Left renal cortex interstitium (tissue), 4 donors: ENCODE measurements at places on chromosomes 5 and 9.

DNA sequence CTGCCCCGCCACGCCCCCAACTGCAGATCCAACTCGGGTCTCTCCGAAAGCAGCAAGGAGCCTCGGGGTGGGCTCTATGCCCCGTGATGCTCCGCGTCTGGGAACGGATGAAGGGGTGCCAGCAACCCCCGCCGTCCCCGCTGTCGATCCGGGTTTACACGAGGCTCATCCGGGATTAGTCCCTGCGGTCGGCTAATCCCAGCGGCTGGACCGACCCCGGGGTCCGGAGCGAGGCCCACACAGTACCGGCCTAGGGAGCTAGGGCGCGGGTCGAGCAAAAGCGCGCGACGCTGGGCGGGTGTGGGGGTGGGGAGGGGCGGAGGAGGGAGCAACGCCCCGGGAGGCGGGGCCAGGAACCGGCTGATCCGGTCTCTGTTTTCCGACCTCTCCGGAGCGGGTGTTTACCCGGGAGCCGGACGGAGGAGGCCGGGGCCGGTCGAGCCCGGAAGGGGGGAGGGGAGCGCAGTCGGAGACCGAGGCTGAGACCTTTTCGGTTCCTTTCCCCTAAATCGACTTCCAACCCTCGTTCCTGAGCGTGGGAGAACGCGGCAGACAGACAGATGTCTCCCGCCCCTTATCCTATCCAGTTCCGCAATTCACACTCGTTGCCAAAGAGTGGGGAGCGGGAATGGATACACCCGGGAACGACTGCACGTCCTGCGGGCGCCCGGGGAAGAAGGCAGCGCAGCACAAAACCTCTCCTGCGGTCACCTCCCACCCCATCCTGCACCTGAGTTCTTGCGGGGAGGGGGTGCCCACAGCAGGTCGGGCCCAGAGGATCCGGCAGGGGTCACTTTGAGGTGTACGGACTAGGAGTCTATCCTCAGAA is 28.6 kb downstream of the PCDH1 start:
- DNase-seq = peak; percentile 75

DNA sequence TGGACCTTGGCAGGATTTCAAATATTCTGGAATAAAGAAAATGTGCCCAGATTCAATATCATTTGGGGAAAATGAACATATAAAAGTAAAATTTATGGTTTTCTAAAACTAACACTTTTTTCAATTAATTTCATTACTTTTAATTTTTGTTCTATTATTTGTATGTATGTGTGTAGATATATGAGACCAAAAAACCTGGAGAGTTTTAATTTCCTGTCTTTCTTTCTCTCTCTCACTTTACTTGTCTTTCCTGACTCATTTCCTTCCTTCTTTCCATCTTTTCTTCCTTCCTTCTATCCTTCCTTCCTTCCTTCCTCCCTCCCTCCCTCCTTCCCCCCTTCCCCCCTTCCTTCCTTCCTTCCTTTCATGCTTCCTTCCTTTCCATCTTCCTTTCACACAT is 137.0 kb downstream of the NPR3 start:
- DNase-seq = no peak

DNA sequence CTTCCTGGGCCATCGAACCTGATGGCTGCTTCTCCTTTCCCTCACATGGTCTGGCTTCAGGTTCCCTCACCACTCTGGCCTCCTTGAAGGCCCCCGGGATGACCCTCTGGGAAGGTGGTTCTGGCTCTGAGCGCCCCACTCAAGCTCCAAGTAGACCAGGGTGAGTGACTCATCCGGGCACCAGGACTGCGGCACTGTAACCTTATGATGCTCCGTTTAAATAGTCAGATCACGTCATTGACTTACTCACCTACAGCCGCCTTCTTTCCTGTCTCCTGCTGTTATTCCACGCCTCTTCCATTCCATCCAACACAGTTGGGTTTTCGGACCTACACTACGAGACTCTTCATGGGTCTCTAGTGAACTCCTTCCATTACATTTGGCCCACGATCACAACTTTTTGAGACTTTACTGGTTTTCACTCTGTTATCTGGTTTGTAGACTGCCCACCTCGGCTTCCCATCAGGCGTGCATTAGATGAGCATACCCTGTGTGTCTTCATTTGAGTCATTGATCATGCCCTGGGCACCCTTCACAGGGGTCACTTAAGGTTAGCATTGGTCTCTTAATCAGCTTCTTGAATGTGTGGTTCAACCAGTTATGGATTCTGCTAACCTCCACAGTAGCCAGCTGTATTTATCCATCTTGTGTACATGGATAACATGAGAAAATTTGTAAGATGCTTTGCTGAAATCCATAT is 138.8 kb upstream of the LMX1B start:
- DNase-seq = no peak

GRCh38 chr5:73615085-73615484 is 10.9 kb upstream of the ARHGEF28 start:
- DNase-seq = no peak

DNA sequence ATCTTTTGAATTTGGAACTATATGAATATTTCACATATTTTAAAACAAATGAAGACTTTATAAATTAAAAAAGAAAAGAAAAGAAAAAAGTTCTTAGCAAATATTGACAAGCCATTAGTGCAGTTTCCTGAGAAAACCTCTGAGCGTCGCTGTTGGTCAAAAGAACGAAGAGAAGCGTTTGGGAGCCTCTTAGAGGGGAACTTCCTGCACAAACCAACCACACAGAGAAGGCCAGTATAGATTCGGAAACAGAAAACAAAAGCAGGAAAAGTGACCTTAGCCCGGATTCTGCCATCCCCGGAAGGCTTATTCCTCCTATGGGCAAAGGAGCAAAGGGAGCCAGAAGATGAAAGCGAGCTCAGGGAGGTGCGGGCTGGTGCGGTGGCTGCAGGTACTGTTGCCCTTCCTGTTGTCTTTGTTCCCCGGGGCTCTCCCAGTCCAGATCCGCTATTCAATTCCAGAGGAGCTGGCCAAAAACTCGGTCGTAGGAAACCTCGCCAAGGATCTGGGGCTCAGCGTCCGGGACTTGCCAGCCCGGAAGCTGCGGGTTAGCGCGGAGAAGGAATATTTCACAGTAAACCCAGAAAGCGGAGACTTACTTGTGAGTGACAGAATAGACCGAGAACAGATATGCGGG is at the start of gene PCDHGB2:
TSS of gene PCDHGB2 (plus strand) at position 205 of the 637 bp plus-strand sequence. CDS start at position 347, 142 bp downstream.
- DNase-seq = no peak

GRCh38 chr5:57937025-57937424 is 454.4 kb upstream of the ACTBL2 start:
- DNase-seq = no peak

- no peak for DNase-seq
Measured at GRCh38 chr9:137672907-137673791, 54.3 kb downstream of the EHMT1 start.

DNA sequence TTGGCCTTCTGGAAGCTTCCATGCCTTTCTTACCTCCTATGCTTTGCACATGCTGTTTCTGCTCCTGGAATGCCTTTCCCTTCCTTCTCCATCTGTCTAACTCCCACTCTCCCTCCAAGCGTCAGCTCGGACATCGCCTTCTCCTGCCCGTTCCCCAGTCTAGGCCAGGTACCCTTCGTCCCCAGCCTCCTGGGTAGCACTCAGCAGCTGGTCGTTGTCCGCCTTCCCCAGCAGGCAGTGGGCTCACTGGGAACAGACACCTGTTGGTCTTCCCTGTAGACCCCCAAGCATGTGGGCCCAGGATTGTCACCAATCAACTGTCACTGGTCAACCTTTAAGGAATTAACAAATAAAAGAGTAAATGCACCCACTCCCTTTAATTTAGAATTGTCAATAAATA is 202.2 kb downstream of the RGS3 start:
- DNase-seq = no peak

GRCh38 chr5:90930756-90931431 is 372.3 kb downstream of the ADGRV1 start:
- DNase-seq = no peak

- DNase-seq = no peak
Measured at GRCh38 chr5:1702318-1702717, 97.3 kb downstream of the MRPL36 start.

- no peak for DNase-seq
Measured at GRCh38 chr5:7902201-7902600, 33.3 kb downstream of the MTRR start.

DNA sequence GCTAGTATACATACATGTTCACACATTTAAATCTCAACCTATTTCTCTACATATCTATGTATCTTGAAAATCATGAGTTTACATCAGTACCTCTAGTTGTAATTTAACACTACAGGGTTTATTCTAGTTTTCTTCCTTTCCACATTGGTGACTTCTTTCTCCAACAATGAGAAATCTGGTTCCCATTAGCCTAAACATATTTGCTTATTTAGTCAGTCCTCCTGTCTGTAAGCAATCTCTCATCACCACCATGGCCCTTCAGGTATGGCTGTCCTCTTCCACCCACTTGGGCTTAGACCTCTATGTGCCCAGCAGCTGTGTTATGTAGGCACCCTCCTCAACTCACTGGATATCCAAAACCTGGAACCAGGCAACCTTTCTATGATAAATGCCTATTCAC is 8.0 kb upstream of the SPATA31D1 start:
- no peak for DNase-seq

DNA sequence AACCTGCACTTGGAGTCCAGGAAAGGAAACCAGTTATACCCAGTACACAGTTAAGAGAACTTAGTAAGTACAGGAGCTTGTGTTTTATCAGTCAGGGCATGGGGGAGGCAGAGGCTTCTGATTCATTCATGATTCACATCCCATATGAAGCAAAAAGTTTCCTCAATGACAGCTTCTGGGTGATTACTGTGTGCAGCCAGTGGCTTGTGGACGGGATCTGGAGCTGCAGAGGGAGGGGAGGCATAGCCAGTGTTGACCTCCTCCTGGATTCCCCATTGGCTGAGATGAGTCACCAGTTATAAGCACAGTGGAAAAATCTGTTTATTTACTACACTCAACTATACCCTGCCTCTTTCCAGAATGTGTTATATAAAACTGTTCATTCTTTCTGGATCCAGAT is 17.7 kb downstream of the IL31RA start:
- no peak for DNase-seq

- no peak for DNase-seq
Measured at GRCh38 chr5:97591781-97592180, 408.7 kb upstream of the RIOK2 start.

GRCh38 chr5:175378444-175379028 is 65.4 kb downstream of the DRD1 start:
- peak; percentile 32 for DNase-seq

DNA sequence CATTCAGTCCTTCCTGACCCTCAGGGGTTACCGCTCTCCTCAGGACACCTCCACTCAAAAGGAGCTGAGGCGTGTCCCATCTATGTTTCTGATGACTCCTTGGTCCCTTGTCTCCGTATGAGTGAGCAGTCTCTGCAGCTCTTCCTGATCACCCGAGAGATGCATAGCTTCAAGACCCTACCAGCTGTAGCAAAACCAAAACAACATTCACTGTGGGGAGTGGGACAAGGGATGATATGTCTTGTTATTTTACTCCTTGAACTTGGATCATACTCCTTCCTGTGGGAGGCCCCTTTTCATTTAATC is 14.4 kb downstream of the GLDC start:
- DNase-seq = no peak

- no peak for DNase-seq
Measured at GRCh38 chr5:30100148-30100713, 1093.3 kb upstream of the CDH6 start.

GRCh38 chr5:158375531-158375930 is 516.6 kb upstream of the CLINT1 start:
- DNase-seq = no peak

- no peak for DNase-seq
Measured at GRCh38 chr5:128241051-128241695, 157.6 kb downstream of the SLC12A2 start.

DNA sequence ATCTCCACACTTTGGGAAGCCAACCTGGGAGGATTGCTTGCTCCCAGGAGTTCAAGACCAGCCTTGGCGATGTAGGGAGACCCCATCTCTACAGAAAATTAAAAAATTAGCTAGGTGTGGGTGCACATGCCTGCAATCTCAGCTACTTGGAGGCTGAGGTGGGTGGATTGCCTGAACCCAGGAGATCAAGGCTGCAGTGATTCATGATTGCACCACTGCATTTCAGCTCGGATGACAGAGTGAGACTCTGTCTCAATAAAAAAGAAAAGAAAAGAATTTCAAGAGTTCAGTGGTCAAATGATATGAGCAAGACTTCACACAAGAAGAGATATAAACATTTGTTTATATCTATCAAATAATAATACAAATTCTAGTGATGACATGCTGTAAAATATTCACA is 23.0 kb upstream of the MTAP start:
- DNase-seq = no peak

- DNase-seq = no peak
Measured at GRCh38 chr5:147713550-147714295, 68.8 kb downstream of the JAKMIP2 start.

DNA sequence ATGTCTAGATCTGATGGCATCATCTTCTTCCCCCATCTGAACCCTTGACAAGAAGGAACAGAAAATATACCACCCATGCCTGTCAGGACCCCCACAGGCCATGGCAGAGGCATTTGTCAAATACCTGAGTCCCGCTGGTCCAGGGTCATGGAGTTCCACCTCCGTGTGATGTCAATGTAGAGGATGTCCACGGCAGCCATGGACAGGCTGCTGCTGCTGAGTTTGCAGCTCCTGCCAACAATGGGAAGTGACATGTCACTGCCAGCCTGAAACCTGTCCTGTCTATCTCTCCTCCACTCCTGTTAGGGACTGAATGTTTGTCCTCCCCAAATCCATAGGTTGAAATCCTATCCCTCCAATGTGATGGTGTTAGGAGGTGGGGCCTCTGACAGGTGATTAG is 208.8 kb downstream of the DAB2IP start:
- DNase-seq = no peak

GRCh38 chr5:126490167-126490940 is 67.1 kb downstream of the GRAMD2B start:
- DNase-seq = no peak

DNA sequence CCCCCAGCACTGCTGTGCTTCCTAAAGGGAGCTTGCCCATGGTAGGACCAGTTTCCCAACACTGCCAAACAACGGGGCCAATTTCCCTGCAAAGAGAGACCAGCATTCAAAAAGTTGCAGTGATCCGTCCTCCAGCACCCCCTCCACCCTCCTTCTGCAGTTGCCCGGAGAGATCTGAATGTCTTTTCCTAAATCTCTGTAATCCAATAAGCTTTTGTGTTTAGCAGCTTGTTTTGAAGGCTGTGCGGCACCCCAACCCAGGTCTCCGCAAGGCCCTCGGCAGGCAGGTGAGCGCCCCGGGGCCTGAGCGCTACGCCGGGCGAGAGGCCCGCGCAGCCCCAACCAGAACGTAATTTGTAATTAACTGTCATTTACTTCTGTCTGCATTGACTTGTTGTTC is 366.9 kb upstream of the IRX2 start:
- no peak for DNase-seq

GRCh38 chr5:683551-684481 is 9.3 kb downstream of the TPPP start:
- DNase-seq = no peak

DNA sequence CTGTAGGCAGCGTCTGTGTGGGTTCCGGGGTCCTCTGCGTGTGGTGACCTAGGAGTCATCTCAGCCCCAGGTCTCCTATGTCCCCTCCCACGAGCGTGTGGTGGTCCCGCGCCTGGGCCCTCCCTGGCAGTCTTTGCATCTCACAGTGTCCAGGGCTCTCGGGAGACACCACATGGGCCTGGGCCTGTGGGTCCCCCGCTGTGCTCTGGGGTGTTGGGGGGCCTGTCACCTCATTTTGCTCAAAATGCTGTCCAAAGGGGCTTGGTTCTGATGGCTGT is 27.1 kb downstream of the CEP72 start:
- DNase-seq = no peak
